ENCODE measurements at places on chromosomes 12 and 14.

GRCh38 chr12:88468581-88468980 is 111.7 kb downstream of the KITLG start:
- no peak for DNase-seq

GRCh38 chr12:110033888-110034287 is 14.4 kb downstream of the C12orf76 start:
- DNase-seq = no peak

DNA sequence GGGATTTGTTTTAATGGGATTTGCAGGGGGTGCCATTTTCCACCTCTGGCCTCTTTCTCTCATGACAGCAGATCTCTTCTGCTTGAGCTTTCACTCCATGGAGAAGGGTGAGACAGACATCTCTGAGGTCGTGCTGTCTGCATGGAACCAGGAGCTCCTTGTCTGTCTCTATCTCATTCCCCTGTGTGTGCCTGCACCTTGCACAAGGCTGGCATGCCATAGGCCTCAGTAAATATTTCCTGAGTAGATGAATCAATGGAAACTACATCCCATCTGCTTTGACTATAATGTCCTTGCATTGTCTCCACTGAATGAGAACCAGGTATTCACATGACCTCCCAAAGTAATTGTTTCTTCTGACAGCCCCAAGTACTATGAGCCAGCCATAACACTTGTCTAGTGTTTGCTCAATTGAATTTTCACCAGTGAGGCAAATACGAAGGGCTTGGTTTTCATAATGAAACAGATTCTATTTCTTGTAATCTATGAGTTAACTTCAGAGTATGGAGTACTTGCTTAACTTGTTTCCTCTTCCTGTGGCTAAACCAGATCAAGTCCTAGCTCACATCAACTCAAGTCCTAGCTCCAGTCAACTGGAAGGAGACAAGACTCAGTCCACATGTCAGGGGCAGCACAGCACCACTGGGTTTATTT is 32.3 kb downstream of the KCNK13 start:
- no peak for DNase-seq

DNA sequence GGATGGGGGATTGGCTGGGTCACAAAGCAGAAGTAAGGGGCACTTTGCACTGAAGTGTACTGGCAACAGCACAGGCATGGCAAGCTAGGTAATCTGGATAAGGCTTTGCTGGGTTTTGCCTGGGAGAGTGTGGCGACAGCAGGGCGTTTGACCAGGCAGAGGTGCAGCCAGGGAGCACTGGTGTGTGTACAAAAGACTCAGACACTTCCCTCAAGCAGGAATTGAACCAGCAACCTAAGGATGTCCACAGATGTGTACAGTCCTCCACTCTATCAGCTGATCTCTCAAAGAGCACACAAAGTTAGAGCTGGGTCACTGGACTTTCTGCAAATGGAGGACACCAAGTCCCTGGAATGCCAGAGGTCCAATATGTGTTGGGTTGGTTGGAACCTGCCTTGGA is 15.4 kb upstream of the RNASE4 start:
- no peak for DNase-seq

- peak; percentile 19 for DNase-seq
Measured at GRCh38 chr14:106879241-106879640, 1352.9 kb downstream of the TMEM121 start.

GRCh38 chr12:89692439-89692838 is 16.2 kb downstream of the ATP2B1 start:
- no peak for DNase-seq

DNA sequence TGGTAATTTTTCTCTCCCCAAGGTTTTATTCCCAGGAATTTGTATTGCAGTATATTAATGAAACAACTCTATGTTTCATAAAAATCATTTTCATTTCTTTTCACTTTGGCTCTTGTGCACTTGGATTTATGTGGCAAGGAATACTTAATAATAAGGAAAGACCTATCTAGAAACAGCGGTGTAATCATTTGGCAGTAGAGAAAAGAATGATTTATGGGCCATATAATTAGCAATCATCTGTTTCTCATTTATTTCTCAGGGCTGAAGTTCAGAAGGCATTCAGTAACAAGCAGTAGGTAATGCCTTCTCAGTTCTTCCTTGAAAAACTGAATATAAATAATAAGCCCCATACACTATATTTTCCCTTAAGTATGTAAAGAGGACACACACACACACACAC is 172.6 kb downstream of the ANO4 start:
- DNase-seq = no peak

Data from stimulated activated CD8-positive, alpha-beta memory T cell treated with anti-CD3 and anti-CD28 coated beads, Interleukin-4, amount 100 ng/mL, for 4 hours (primary cell).